Prostate gland (tissue), 2 donors: ENCODE measurements at places on chromosomes 6 and 20.

DNA sequence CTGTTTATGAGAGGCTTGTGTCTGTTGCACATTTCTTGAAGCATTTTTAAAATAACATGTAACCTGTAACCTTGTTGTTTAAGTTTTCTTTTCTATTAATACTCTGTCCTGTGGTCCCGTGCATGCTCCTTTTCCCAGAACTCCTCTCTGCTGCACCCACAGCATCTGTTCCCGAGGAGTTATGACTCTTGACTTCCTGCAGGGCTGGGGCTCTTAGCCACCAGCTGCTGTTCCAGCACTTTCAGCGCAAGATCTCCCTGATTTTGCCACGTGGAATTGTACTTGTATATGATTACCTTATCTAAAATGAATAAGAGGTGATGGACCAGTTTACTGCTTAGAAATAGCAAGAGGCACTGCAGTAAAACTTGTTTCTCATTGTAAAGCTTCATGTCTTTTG is 150.6 kb downstream of the QKI start:
- DNase-seq: no peak

- peak; percentile 53 for DNase-seq
These were observed at the start of gene KCNK5 for GRCh38 chr6:39228992-39229767. Gene KCNK5, minus strand, starts transcription at chr6:39229475. Its CDS starts 364 bp downstream, at chr6:39229111.

DNA sequence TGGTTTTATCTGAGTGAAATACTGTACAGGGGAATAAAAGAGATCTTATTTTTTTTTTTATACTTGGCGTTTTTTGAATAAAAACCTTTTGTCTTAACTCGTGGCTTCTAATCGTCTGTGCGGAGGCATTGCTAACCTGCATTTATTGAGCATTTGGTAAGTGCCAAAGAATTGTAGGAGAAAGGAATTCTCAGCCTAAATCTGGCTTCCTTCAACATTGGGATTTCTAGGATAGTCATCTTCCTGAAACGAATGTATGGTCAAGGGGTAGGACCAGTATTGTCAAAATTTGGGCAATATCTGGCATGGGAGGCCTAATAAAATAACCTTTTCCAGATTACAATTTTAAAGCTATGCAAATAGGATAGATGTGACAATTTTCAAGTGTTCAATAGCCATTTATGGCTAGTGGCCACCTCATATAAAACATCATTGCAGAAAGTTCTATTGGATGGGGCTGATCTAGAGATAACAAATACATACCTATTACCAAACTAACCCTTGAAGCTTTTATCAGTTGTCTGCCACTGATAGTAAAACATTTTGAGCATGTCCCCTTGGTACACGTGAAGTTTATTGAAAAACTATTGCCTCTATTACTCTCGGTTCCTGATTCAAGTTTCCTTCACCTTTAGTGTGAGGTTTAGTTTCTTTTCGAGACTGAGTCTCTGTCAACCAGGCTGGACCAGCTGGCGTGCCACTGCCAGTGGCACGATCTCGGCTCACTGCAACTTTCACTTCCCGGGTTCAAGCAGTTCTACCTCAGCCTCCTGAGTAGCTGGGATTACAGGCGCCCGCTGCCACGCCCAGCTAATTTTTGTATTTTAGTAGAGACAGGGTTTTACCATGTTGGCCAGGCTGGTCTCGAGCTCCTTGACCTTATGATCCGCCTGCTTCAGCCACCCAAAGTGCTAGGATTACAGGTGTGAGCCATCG is 5.6 kb downstream of the PIM1 start:
- DNase-seq: no peak

- DNase-seq: no peak
These were observed 208.0 kb upstream of the PRND start for GRCh38 chr20:4513720-4514119.

- no peak for DNase-seq
These were observed 41.6 kb upstream of the ANKEF1 start for GRCh38 chr20:9993137-9993536.

- no peak for DNase-seq
These were observed 102.4 kb upstream of the DST start for GRCh38 chr6:56745081-56745480.

DNA sequence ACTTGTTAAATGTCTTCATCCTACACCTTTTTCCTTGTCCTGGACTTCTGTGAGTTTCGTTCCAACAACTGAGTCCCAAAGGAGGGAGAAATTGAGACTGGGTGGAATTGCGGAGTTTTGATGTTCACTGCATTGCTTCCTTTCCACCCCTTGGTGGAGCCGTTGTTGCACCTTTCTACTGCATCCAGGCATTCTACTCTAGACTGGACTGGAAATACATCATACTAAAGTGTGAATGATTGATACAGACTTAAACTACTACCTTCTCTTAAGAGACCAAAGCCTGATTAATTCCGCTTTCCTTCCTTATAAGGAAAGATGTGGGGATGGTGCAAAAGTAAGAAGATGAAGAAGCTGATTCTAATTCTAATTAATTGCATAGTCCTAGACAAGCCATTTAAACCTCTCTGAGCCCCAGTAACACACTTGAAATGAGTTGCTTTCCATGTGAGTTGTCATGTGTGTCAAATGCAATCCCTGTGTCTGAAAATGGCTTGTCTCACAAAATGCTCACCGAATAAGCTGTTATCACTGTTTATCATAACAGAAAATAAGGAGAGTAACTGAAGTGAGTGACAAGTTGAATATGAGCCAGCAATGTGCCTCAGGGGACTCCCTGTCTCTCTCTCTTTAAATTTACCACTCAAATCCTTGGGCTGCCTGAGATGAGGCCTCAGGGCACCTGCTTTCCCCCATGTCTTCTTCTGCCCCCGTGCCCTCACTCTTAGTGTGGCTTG is 338.3 kb upstream of the CHD6 start:
- DNase-seq: no peak

DNA sequence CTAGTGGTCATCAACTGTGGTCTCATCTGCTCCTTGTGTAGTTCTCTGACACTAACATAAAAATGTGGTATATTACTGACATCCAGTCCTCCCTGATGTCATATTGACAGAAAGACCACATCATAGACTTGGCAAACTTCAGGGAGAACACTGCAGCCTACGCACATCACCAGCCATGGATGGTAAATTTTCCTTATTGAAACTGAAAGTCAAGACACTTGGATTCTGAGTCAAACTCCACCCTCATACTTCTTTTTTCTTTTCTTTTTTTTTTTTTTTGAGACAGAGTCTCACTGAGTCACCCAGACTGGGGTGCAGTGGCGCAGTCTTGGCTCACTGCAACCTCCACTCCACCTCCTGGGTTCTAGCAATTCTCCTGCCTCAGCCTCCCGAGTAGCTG is 25.4 kb downstream of the NDRG3 start:
- DNase-seq: no peak

- no peak for DNase-seq
These were observed 18.5 kb upstream of the IL17F start for GRCh38 chr6:52262620-52263344.

DNA sequence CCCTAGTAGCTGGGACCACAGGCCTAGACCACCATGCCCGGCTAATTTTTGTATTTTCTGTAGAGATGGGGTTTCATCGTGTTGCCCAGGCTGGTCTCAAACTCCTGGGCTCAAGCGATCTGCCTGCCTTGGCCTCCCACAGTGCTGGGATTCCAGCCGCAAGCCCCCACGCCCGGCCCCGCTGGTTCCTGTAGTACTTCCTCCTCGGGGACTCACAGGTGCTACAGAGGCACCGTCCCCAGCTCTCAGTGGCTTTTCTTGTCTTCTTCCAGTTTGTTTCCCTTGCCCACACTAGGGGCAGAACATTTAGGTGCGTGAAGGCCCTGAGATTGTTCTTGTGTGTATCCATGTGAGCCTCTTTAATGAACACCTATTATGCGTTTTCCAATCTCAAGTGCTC is 773 bp upstream of the ZBP1 start:
- no peak for DNase-seq

DNA sequence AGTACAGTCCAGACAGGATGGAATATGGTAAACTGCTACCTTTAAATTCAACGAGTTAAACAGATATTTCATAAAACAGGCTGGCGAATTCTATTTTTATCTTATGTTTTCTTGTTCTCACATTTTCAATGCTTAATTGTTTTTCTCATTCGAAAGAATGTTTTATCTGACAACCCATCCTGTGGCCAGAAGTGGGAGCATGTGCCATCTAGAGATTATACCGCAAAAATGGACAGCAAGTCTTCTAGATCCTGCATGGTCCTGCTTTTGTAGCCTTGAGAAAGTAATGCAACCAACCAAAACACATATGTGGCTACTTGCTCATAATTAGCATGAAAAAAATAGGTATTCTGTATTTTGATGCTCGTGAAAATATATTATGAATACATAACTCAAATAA is 30.7 kb downstream of the TUBB2B start:
- DNase-seq: no peak

- DNase-seq: no peak
These were observed 30.7 kb downstream of the CDK19 start for GRCh38 chr6:110784610-110784979.

DNA sequence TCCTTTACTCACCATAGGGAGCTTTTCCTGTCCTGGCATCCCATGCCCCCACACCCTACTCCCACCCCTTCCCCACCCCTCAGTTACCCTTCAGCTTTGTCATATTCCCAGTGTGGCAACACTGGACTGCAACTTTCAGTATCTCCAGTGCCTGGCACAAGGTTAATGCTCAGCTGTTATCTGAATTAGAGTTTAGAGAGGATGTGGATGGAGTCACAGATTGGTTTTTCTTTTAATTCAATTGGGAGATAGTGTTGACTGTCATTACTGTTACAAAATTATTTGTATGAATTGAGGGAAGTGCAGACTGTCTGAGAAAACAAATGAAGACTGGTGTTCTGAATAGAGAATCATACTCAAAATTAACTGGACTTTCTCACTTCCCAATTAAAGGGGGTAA is 89.9 kb downstream of the TULP4 start:
- DNase-seq: no peak

DNA sequence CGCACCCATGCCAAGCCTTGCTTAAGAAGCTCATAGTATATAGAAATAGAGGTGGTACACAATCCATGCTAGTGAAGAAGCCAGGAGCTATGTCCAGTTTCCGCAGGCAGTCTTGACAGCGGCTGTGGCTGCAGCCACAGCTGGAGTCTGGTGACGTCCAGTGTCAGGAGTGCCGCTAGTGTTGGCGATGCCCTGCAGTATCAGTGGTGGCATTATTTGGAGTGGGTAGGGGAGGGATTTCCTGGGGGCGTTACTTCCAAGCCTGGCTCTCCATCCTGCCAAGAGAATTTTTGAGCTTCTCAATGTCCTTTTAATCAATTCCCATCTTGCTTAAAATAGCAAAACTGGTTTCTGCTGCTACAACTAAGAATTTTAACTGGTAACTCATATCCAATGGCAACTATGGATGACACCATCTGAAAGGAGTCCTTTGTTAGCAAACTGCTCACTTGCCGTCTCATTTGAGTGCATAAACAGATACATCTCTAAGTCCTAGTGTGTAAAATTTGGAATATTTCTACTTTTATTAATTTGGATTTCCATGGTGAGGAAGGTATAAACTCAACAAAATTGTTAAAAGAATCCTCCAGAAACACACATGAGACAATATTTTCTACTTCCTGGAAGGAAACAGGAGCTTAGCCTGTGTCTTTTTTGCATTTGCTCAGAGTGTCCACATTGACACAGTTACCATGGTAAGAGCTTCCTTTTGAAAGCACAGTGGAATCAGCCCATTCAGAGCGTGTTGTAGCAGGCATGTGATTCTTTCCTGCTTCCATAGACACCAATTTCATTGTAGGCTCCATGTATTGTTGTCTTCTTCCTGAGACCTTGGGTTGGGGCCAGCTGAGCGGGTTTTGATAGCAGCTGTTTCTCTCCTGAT is 44.6 kb upstream of the PXDC1 start:
- no peak for DNase-seq

- no peak for DNase-seq
These were observed 277 bp downstream of the ADGRB3 start for GRCh38 chr6:68635412-68635705.

DNA sequence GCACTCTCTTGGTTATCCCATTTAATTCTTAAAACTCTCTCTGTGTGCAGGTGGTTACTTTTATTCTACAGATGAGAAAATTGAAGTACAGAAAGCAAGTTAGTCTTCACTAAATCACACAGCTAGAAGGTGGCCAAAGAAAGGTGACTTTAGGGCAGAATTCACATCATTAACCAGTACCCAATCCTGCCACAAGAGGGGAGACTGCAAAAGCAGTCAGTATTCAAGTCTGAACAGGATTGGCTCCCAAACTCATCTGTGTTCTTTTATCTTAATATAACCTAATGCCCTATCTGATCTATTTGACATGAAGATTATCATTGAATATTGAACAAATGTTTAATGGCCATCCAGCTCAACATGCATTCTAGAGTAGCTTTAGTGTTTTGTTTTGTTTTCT is 225.3 kb upstream of the FAM83B start:
- no peak for DNase-seq

DNA sequence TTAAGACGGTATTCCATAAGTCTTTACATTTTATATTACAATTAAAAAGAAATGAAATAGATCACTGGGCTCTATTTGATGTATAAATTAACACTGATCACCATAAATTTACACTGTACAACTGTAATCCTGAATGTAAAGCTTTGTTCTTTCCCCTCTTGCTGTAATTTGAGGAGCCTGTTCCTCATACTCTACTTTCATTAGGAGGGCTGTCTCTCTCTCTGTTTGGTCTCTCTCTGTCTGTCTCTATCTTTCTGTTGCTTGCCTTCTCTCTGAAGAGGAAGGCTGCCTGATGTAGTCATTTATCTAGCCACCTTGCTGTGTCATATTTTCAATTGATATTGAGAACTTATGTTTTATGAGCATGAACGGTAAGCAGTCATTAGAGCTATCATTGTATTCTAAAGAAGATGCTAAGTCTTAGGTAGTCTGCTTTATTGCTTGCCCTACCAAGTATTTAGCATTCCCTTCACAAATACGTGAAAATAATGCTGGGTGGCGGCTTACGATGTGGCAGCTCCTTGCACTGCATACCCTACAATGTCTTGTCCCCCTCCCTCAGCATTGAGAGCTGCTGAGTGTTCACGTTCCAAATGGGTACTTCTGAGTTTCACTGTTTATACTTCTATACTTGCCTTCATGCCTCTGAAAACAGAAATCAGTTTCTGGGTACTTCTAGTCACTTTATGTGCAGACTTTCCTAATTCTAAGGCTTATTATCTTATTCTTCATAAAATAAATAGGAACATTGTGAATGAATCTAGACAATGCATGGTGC is 205.5 kb downstream of the NKAIN2 start:
- DNase-seq: no peak

GRCh38 chr20:19936466-19937200 is 80.5 kb upstream of the NAA20 start:
- DNase-seq: no peak

DNA sequence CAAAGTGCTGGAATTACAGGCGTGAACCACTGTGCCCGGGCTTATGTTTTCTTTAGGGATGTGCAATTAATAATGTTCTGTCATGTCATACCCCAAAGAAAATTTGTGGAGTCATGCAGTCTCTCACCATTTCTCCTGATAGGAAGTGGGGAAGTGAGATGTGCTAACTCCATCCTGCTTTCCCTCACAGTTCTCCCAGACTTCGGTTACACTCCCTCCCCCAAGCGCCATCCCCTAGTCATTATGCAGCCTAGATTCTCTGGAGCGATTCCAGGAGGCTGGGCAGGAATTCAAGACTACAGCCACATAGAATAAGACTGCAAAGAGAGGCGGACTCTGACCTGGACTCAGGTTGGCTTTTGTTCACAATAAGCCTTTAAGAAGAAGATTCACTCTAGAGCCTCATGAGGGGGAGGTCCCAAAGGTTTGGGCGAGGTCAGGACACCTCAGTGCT is 271.4 kb downstream of the ALDH8A1 start:
- DNase-seq: no peak

GRCh38 chr6:72248621-72249020 is 362.3 kb downstream of the RIMS1 start:
- no peak for DNase-seq
